ENCODE measurements at places on chromosomes 5 and 9. TPM values are rescaled to one million over a fixed set of nuclear protein-coding genes. Genes with fewer than 3 reads are reported as not detected.

SPOCK1 gene
- 15.8 TPM for total RNA-seq

SLC25A2 gene
- total RNA-seq: not detected

RXFP3 gene
- total RNA-seq: not detected

F2RL1 gene
- total RNA-seq: 227 TPM

UGT3A1 gene
- total RNA-seq: not detected

TMEM203 gene
- total RNA-seq: 45.3 TPM

PCDHGA5 gene
- total RNA-seq: 0.16 TPM

FOXB2 gene
- total RNA-seq: not detected

All from A549 treated with AZD2906 at 1 μM for 4 hours (cell line).